CD4-positive, alpha-beta T cell (primary cell): ENCODE measurements at places on chromosomes 1 and 21.

DNA sequence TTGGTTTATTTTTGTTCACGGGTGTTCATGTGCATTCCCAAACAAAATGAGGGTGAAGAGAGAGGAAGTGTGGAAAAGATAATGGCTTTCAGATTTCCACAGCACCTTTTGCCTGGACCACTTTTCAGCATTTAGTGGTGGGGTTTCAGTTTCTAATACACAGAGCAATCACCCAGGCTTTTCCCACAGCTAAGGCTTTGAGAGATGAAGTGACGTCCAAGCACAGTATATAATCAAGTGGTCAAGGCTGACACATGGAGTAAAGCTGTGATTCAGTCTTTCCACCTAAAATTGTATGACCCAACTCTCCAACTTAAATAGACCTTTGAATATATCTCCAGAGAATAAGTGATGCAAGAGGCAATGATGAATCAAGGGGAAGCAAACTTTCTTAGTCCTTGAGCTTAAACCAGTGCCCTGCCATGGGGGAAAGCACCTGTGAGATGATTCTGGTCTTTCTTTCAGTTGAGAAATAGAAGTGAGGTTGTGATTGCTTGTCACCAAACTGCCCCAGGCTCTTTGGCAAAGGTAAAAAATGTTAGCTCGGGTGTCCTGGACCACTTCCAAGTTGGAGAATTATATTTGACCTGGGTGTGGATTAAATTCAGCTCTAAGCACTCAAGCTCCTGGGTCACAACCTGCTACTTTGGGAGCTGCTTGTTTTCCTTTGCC, 2.4 kb upstream of the PIK3R3 start:
- no peak for DNase-seq
- H3K27me3 ChIP-seq: peaks cover 23% of the 10 kb centered on the region
- H3K4me1 ChIP-seq: peaks cover 23% of the 10 kb centered on the region
- no peak overlapping the region for H3K27ac ChIP-seq

DNA sequence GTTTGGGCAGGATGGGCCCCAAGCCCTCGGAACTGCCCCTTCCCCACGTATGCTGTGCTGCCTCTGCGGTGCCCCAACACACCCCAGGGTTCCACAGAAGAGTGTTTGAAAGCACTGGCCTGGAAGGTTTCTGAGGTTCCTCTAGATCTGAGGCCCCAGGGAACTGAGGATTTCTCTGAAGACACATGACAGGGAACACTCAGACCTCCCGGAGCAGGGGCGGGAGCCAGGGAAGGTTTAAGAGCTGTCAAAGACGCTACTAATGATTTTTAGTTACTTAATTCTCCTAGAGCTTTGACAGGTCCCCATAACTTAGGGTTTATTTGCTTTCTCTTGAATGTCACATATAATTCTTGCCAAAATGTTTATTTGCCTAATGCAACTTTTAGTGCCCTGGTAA, 212.3 kb upstream of the GRIK3 start:
- no peaks in the 10 kb centered on the region for H3K36me3 ChIP-seq

- H3K4me1 ChIP-seq: peaks cover 60% of the 10 kb centered on the region
- no peak overlapping the region for H3K27ac ChIP-seq
- H3K36me3 ChIP-seq: no peaks in the 10 kb centered on the region
- no peak for DNase-seq
- H3K27me3 ChIP-seq: no peaks in the 10 kb centered on the region
- peak overlapping the region; percentile 43 for H3K4me3 ChIP-seq
These were observed 203.0 kb downstream of the TOMM20 start for GRCh38 chr1:234925440-234926263.

DNA sequence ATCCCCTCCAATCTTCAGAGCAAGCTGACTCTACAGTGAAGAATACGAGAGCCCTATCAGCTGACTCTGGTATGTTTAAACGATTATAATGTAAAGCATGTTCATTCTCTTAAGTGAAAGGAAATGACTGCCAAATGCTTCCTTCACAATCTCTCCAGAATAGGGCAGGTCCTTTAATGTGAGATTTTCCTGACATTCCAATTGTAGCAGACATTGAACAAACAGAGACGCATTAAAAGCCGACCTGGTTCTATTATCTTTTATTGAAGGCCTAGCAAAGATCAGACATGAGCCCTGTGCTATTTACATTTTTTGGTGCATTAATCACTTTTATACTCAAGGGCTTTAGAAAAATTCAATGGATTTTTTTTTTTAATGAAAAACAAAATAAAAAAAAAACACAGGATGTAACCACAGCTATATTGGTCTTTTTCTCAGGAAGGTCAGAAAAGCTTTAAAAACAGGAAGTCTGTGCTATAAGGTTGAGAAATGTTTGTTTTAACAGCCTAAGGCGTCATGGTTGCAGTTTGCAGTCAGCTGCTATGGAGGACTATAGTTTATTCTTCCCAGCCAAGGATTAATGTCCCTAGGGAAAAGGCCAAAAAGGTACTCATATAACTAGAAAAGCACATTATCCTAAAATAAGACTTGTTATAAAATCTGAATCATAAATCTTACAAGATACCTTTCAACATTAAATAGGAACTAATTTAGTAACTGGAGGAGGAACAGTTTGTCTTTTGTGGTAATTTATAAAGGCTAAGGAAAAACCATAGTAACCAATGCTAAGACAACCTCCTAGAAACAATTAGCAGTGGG, 104.8 kb downstream of the RERE start:
- DNase-seq: no peak
- H3K4me3 ChIP-seq: no peak overlapping the region
- no peaks in the 10 kb centered on the region for H3K36me3 ChIP-seq
- no peak overlapping the region for H3K27ac ChIP-seq
- peaks cover 3% of the 10 kb centered on the region for H3K4me1 ChIP-seq
- H3K27me3 ChIP-seq: no peaks in the 10 kb centered on the region

- no peak for DNase-seq
- no peaks in the 10 kb centered on the region for H3K36me3 ChIP-seq
- H3K27me3 ChIP-seq: no peaks in the 10 kb centered on the region
- no peak overlapping the region for H3K27ac ChIP-seq
- H3K4me3 ChIP-seq: no peak overlapping the region
These were observed 14.1 kb upstream of the KIAA1614 start for GRCh38 chr1:180898441-180899219.

- no peak overlapping the region for H3K4me3 ChIP-seq
- H3K36me3 ChIP-seq: no peaks in the 10 kb centered on the region
- no peaks in the 10 kb centered on the region for H3K27me3 ChIP-seq
- DNase-seq: no peak
- no peaks in the 10 kb centered on the region for H3K4me1 ChIP-seq
These were observed 62.4 kb downstream of the DIRAS3 start for GRCh38 chr1:67988066-67988465.

- DNase-seq: no peak
- no peak overlapping the region for H3K4me3 ChIP-seq
- no peak overlapping the region for H3K27ac ChIP-seq
- H3K27me3 ChIP-seq: no peaks in the 10 kb centered on the region
These were observed 14.7 kb upstream of the SPOCD1 start for GRCh38 chr1:31830511-31830910.
